ENCODE measurements at places on chromosomes 2 and 18.

GRCh38 chr2:28048341-28048740, 157.8 kb downstream of the BABAM2 start:
- no peak for DNase-seq

DNA sequence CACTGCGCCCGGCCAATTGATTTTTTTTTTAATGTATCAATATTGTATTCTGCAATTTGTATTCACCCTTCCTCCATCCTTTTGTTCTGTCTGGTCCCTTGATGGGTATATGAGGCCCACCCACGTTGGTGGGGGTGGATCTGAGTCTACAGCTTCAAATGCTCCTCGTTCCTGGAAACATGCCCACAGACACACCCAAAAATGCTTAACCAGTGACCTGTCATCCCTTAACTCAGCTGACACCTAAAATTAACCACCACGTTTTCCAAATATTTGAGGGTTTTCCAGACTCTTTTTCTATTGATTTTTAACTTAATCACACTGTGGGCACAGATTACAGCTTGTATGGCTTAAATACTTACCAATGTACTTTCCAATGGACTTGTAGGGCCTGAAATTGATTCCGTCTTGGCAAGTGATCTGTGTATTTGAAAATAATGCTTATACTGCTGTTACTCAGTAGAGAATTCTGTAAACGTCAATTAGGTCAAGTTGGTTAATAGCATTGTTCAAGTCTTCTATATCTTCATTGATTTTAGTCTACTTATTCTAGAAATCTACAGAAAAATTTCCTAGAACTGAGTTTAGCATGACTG, 34.4 kb upstream of the CYP27C1 start:
- DNase-seq, result no peak

GRCh38 chr2:186256540-186256939, 229.5 kb upstream of the ZC3H15 start:
- DNase-seq, result no peak

GRCh38 chr2:102703748-102704147, 58.1 kb upstream of the TMEM182 start:
- DNase-seq, result no peak

- DNase-seq, result no peak
Measured at GRCh38 chr2:130850788-130851623, 14.3 kb downstream of the ARHGEF4 start.

- DNase-seq, result no peak
Measured at GRCh38 chr2:25347205-25347815, 5.6 kb upstream of the DNMT3A start.

DNA sequence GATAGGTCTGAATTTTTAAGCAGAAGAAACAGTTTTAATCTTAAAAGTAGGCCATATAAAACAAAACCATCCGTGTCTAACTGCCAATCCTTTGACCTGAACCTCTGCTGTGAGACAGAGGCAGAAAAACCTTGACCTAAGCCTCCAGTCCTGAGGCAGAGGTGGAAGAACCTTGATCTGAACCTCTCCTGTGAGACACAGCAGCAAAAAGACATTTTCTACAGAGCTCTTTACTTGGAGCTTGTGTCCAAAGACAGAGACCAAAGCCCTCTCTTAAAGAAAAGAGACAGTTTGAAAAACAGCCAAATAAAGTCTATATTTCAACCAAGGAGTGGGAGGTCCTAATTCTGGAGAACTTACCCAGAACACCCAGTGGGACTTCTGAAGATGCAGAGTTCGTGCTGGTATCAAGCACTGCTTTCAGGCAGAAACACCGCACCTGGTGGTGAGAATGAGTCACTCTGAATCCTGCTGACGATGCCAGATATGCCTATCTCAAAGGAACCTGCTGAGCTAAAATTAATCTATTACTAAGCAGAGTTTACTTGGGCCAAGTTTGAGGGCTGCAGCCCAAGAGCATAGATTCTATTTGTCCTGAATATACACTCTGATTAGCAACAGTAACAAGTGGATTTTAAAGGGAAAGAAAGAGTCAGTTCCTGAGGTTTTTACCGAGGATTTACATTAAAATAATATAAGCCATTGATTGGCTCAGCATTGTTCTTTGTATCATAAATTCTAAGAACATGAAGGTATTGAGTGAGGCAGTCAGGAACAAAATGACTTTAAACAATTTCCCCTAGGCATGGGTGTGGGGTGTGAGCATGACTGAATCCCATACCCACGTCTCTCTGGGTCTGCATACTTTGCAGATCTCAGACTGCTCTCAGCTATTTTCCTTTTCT, 806.4 kb downstream of the TRIB2 start:
- no peak for DNase-seq

- DNase-seq, result no peak
Measured at GRCh38 chr2:119744335-119744939, 15.3 kb upstream of the PTPN4 start.

DNA sequence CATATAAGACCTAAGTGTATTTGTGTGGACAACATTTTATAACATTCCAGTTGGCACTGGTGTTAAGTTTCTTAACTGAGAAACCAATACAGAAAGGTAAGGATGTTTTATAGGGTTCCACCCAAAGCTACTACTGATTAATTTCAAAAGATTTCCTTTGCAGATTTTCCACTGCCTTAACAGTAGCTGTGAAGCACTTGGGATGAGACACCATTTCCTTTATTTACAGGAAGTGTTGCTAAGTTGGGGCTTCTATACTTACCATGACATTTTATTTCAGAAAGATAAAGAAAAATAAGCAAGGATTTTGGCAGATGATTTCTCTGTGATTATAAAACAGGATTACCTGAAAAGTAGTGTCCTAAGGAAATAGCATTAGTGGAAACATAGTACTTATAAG, 234.3 kb downstream of the CALCRL start:
- DNase-seq, result no peak

DNA sequence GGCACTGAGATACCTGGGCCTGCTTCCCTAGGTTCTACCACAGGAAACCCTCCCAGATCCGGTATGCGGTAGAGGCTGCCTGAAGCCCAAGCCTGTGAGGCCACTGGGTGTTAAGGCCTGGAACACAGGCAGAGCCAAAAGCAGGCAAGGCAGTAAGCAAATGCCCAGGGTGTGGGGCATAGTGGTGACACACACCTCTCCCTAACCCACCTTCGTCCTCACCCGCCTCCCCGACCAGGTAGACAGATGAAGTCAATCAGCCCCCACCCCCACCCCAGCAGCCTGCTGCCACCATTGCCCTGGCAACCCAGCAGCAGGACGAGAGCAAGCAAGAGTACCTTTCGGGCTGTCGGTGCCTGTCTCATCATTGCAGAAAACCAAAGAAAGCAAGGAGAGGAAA, 6.1 kb downstream of the DCTN1 start:
- DNase-seq, result no peak

- no peak for DNase-seq
Measured at GRCh38 chr2:37468170-37468569, 123.7 kb downstream of the QPCT start.

DNA sequence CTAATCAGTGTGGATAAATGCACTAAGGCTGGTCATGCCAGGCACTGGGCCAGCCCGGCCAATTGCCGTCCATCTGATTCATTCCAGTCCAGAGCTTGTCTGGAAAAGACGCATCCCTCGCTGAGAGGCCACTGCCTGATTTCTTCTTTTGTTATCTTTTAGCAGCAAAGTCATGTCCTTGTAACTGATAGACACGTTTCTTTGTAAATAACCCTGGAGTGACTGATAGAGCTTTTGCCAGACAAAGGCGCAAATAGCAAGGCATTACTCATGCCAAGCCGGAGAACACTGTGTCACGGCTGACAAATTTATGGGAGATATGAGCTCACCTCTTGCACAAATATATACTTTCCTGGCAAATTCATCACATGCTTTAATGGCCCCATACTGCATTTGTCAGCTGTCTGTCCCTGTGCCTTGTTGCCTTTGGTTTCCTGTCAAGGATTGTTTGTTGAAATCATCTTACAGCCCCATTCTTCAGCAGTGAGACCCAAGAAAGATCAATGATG, 164.4 kb downstream of the ETAA1 start:
- DNase-seq, result no peak

DNA sequence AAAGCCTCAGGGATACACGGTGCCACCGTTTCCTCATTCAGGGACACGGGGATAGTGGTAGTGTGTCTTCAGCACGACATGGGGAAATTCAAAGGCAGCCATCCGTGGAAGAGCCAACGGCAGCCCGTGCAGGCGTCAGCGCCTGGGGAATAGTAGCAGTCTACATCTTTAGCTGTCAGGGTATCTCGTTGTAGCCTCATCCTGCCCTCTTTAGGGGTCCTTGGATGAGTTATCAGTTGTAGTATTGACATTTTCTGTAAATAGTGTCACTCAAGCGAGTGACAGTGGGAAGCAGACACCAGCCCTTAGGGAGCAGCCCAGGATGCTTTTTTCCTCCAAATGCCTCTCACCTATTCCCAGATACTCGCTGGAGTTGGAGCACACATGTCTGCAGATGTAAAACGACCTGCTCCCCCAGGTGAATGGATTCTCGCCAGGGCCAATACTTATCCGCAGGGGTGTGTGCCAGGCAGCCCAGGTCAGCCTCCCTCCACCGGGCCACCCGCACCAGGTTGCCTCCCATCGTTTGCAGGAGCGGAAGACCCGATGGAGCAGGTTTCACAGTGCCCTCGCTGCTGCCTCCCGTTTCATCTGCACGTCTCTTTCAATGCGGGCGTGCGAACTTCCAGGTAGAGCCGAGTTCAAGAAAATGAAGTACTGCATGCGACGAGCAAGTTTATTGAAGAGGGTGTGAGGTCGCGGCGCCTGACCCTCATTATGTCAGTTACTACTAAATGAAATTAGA, 41.0 kb downstream of the AGAP1 start:
- peak; percentile 6 for DNase-seq

DNA sequence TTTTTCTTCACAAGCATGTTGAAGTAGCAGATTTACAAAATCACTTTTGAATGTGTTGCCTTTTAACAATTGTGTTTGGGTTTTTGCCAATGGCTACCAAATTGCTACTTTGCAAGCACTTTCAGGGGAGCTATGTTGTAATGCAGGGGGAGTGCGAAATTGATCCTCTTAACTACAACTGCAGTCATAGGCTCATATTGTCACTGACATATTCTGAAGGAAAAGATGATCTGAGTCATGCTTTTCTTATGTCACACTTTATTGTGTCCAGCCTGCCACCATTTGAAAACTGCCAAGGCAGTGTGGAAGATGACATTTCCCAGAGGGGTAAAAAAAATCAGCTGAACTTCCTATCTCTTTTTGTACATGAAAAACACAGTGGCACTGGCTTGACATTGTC, 74.9 kb downstream of the GPD2 start:
- DNase-seq, result no peak

DNA sequence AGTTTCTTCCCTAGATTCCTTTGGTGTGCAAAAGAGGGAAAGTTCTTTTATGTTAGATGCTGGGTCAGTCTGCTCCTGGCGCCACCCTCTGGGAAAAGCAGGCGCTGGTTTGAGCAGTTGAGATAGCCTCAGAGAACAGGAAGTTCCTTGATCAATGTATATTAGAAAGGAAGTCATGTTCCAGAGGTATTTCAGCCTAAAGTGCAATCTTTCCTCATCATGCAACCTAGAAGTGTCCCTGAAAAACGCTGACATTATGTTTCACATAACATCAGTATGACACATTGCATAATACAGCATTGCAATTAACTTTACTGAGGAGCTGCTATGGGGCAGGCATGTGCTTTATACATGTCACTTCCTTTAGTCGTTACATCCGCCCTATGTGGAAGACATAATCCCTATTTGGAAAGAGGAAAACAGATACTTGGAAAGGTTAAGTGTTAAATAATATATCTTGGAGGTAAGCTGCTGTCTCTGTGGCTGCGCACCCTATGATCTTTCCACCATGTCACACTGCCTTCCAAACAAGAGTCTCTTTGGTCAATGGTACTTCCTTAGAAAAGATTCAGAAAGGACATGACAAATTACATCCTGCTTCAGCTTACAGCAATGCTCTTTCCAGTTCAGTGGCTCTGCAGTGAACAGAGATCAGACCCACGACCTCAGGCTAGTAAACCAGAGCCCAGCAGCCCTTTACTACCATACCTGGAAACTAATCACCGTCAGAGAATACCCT, 369.7 kb downstream of the RAD51AP2 start:
- no peak for DNase-seq

DNA sequence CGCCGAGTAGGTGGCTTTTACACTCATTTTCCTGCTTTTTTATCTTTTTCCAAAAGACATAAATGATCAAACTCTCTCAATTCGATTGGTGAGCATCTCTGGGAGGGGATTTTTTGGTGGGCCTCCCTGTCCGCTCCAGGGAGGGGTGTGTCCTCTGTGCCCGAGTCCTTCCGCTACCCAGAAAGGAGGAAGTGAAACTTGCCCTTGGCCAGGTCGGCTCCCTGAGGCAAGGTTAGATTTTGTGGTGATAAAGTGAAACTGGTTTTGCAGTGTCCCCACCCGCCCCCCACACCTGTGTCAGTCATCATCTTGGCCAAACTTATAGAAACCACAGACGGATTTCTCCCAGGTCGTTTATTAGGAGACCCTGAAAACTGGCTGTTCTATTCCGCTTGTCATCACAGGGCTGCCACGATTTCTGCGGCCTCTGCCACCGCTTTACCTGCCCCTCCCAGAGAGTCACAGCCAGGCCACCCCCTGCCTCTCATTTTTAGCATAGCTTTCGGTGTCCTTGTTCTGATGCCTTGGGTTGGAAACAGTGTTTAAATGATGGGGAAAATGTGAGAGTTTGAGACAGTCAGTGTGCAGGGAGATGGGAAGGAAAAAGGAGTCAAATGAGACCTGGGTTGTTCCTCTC, 93.6 kb downstream of the SH3BP4 start:
- no peak for DNase-seq

GRCh38 chr2:201730651-201731285, 32.3 kb upstream of the MPP4 start:
- no peak for DNase-seq

DNA sequence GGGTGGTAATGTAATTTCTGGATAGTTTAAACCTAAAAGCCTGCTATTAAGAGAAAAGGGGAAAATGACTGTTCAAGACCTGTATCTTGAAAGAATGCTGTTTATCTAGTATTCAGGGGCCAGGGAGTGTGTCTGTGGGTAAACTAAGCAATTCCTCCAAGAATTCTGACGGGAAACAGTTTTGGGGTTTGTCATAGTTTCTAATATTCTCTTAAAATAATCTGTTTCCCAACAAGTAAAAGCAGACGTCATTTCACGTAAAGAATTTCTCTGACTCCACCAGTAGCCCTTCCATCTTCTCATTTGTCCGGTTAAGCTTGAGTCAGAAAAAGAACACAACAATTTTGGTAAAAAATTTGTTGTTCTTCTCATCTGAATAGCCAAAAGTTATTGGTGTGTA, 232.1 kb upstream of the EPAS1 start:
- DNase-seq, result no peak

GRCh38 chr2:219605607-219605954, 7.9 kb downstream of the STK11IP start:
- DNase-seq, result no peak

DNA sequence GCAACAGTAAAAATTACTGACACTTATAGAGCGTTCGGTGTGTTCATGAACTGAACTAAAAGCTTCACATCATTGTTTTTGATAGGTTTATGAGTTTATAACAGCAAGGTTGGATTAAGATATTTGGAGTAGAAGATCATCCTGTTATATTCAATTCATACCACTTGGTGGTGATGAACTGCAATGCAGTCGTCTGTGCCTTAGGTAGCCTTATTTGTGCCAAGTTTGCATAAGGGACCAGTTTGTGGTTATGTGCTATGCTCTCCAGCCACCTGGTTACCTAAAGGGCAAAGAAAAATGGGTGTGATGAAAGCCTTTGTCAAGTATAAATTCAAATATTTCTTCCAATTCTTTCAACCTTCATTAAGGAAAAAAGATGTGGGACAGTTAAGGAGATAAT, 150.9 kb upstream of the KCNH7 start:
- DNase-seq, result no peak

GRCh38 chr2:232455426-232456255, at the start of gene ALPI:
ALPI (plus strand) TSS chr2:232456153; CDS start chr2:232456200, 47 bp downstream.
- no peak for DNase-seq

GRCh38 chr18:67142604-67143003, 373.9 kb downstream of the DSEL start:
- no peak for DNase-seq
